ENCODE measurements at places on chromosomes 5 and 9.

- no peak for DNase-seq
Observed at GRCh38 chr9:97592126-97592525, 41.0 kb downstream of the TSTD2 start.

- DNase-seq: no peak
Observed at GRCh38 chr5:141640698-141641097, 3.9 kb downstream of the RELL2 start.

DNA sequence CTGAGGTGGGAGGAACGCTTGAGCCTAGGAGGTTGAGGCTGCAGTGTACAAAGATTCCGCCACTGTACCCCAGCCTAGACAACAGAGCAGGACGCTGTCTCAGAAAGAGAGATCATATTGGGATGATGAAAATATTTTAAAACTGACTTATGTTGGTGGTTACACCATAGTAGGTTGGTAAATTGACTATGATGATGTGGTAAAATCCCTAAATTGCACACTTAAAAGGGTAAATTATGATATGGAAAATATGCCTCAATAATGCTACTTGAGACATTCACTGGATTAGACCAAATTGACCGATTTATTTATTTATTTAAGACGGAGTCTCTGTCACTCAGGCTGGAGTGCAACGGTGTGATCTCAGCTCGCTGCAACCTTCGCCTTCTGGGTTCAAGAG lies 21.9 kb upstream of the TOR1B start:
- no peak for DNase-seq

DNA sequence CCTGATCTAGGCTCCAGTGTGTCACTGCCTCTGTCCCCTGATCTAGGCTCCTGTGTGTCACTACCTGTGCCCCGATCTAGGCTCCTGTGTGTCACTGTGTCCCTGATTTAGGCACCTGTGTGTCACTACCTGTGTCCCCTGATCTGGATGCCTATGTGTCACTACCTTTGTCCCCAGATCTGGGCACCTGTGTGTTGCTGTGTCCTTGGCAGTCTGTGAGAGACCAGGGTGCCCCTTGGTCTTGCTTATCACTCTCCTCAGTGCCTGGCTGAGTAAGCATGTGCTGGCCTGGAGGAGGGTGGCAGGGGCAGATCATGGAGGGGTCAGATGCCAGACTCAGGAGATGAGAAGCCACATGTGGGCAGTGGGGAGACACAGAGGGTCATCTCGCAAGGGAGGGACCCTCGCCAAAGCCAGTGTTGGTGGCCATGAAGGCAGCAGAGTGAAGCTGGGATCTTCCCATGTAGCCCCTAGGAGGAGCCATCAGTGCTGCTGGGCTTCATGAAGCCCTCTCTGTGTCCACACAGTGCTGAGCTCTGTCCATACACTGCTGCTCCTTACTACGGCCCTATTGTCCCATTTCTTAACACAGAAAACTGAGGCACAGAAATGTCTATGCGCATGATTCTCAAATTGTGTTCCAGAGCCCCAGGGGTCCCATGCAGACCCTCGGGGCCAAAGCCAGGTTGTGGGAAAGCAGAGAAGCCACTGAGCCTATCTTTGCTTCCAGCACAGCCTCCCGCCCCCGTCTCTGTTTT lies 15.5 kb downstream of the OLFML2A start:
- DNase-seq: no peak

DNA sequence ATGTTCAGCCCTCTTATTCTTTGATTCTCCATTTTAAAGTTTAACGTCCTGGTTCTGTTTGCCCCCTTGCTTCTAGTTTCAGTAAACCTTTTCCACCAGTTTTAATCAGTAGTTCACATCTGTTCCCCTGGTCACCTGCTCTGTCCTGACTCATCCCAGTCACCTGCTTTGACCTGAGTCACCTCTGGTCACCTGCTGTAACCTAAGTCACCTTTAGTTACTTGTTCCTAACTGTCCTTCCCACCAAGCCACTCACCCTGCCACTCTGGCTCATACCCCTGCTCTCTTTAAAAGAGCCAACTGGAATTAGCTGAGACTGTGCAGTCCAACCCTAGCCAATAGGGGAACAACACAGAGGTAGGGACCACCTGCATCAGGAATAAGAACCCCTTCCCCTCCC lies 43.0 kb downstream of the SEMA6A start:
- DNase-seq: no peak

- no peak for DNase-seq
Observed at GRCh38 chr5:55481293-55481855, 53.4 kb downstream of the PLPP1 start.

GRCh38 chr5:95786821-95787418 lies 35.6 kb downstream of the GLRX start:
- DNase-seq: no peak

GRCh38 chr9:127654619-127655018 lies 42.5 kb downstream of the STXBP1 start:
- no peak for DNase-seq

DNA sequence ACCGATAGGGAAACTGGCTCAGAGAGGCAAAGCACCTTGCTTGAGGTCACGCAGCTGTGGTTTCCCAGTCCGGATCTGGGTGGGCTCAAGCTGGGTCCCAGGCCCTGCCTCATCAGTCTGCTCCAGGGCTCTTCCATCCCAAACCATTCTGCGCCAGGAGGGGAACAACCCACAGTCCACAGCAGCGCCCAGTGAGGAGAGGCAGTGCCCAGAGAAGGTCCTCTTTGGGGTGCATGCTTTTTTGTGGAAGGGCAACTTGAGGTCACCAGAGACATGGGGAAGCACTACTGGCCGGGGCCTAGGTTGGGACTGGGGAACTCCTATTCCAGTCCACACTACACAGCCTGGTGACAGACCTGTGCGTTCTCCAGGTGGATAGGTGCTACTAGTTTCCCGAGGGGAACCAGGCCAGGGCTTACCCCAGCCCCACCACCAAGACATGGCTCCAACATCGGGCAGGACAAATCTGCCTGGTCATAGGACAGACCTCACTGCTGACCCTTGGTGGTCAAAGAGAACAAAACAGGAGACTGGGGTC lies 62.5 kb upstream of the RNF130 start:
- DNase-seq: no peak

GRCh38 chr5:81207009-81207408 lies 26.1 kb upstream of the CKMT2 start:
- DNase-seq: no peak

DNA sequence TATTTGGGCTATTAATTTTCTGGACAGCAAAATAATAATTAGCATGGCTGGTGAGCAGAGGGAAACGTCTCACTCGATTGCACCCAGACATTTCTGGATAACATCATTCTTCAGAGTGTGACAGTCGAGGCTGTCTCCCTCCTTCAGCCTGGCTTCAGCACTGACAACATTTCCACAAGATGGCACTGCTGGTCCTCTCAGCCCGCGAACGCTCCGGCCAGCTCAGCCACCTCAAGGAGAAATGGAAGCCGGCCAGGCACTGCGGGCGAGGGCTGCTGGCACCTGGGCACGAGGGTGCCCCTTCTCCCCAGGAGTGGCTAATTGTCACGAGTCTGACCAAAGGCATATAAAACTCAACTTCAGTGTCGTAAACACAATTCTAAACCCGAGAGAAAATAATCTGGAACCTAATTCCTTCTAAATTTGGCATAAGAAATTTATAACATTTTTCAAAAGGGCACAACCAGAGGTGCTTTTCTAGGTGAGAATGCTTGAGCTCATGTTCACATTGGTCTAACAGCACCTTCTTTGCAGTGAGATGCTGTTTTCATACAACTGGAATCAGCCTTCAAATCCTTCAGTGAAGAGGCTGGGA lies 65.9 kb downstream of the DAP start:
- no peak for DNase-seq

DNA sequence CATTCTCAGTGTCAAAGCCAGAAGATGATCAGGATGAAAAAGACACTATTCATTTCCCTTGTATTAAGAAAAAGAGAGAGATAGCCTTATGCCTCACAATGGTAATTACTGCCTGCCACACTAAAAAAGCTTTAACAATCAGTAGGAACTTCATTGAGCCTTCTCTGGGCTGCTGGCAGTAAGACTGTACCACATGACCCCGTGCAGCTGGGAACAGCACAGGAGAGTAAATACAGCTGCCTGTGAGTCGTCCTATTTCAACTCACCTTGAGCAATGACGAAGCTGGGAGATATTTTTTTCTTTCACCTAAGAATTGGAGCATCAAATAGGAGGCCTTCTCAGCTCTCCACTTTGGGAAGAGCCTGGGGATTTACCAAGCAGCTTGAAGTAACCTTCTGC lies 316.3 kb downstream of the GABRB2 start:
- no peak for DNase-seq

DNA sequence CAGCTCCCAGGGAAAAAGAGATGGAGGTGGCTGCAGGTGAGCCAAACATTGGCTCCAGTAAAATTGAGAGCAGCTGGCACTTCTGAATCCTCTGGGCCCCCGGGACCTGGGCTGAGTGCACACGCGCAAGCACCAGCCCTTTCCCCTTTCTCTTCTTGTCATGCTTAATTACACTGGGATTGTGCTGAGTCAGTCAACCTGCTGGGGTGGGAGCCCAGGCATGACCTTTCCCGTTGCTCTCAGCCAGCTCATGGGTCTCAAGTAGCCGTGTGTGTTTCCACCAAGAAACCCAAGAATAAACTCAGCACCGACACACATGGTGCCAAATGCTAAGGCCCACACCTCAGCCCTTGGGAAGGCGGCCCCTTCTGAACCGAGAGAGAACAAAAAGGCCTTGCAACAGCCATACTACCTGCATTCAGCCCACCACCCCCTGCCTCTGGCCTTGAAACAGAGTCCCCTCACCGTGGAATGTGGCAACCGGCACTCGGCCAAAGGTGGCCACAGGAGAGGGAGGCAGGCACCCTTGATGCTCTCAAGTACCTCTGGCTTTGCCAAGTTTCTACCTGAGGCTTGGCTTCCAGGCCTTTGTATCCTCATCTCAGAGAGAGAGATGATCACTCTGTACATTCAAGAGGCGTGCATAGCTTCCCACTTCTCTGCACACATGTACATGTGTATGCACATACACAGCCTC lies 28.1 kb downstream of the SLIT3 start:
- no peak for DNase-seq

GRCh38 chr5:177003649-177004048 lies 2.9 kb downstream of the UIMC1 start:
- no peak for DNase-seq

DNA sequence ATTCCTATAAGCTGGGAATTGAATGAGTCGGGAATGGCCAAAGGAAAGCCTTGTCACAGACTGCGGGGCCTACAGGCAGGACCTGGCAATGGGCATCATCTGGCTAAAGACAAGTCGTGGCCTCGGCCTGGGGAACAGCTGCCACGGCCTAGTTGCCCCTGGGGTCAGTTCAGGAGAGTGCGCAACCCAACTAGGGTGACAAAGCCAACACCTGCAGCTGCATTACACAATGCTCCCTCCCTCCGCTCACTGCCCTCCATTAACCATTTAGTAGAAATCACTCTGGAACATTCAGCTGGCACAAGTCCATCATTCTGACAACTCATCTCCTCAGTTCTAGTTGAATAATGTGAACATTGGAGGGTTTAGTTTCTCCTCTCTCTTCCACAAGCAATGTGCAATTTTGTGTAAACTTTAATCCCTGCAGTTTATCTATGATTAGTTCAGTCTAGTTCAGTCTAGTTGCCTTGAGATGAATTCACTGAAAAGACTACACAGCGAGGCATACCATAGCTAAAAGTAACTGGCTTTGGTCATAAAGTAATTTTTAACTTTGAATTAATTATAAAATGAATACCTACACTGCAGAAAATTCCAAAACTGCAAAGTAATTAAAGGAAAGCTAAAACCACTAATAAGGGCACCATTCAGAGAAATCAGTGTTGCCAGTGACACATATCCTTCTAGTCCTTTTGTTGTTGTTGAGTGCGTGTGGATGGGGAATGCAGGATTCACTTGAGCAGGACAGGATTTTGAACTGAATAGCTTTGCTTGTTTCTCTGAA lies 5.1 kb downstream of the GLDC start:
- DNase-seq: no peak

GRCh38 chr5:71757590-71758543 lies 38.8 kb downstream of the CARTPT start:
- no peak for DNase-seq

- no peak for DNase-seq
Observed at GRCh38 chr5:68265822-68266395, 50.4 kb downstream of the PIK3R1 start.

DNA sequence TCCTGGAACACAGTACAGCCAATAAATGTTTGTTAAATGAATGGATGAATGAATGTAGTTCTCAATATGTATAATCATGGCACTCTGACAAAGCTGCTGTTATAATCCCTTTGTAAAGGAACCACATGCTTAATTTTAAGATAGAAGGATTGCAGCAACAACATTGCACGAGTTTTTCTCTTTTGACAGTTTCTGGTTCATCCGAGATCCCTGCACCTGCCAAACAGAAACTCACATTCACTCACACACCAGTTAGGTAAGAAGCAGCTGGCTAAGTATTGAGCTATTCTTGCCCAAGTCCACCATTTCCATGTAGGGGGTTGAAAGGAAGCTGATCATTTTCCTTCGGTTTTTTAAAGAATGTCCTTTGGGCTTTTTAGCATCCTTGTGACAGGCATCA lies 133.7 kb upstream of the MAP1B start:
- no peak for DNase-seq

DNA sequence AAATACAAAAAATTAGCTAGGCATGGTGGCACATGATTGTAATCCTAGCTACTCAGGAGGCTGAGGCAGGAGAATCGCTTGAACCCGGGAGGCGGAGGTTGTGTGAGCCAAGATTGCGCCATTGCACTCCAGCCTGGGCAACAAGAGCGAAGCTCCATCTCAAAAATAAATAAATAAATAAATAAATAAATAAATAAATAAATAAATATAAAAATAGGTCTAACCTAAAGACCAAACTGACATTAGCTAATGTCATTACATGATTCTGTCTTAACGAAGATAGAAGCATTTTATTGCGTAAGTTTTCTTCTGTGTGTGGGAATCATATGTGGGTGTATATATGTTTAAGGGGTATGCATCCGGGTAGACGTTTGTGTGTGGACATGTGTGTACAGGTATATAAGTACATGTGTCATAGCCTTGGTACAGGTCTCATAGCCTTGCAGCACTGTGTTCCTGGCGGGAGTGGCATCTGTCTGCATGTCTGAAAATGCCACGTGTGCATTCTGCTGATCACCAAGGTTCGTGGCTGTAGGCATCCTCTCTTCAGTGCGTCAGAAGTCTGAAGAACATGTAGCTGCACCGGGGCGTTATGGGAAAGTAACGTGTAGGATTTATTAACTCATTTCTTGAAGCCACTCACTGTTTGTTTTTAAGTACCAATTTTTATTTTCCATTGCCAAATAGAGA lies 298.1 kb downstream of the NR3C1 start:
- DNase-seq: no peak

DNA sequence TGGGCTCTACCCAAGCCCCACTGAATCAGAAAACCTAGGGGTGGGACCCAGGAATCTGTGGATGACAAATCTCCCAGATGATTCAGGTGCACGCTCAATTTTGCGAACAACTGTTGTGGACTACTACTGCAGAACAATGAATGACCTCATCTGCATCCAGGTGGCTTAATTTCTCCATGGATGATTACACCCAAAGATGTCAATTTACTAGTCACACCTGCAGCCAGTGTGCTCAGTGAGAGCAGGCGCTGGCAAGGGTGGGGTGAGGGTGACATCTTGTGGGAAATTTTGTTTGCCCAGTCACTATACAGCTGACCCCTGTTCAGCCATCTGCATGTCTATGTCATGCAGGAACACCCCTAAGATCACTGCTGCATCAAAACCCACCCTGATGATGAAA lies 118.2 kb downstream of the ENTREP1 start:
- DNase-seq: no peak

- DNase-seq: no peak
Observed at GRCh38 chr5:147393874-147394672, 115.8 kb downstream of the DPYSL3 start.

Data from stimulated activated CD4-positive, alpha-beta T cell treated with anti-CD3 and anti-CD28 coated beads, Interleukin-1b, Interleukin-23, amount 100 ng/mL, for 4 hours (primary cell).